Smooth muscle cell of the brain vasculature (primary cell): ENCODE measurements at places on chromosomes 7 and 10.

- no peak for DNase-seq
These were observed 445.0 kb downstream of the PTPRN2 start for GRCh38 chr7:158142657-158143056.

GRCh38 chr10:122297583-122297982 lies 26.5 kb downstream of the BTBD16 start:
- DNase-seq: no peak

DNA sequence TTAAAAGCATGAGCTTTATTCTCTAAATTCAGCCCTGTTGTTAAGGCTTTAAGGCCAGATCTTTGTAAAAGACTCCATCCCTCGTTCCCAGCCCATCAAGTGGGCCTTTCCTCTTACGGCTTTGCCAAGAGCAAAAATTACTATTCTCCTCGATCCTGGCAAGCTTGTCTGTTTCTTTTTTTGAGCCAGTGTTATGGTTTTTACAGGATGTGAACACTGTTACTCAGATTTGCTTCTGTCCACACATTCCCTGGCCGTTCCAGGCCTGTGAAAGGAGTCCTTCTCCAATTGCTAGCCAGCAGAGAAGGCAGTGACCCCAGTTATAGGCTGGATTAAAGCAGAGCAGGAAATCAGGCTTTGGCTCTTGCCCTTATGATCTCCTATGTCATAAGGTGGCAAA lies 47.0 kb upstream of the EPC1 start:
- DNase-seq: no peak

DNA sequence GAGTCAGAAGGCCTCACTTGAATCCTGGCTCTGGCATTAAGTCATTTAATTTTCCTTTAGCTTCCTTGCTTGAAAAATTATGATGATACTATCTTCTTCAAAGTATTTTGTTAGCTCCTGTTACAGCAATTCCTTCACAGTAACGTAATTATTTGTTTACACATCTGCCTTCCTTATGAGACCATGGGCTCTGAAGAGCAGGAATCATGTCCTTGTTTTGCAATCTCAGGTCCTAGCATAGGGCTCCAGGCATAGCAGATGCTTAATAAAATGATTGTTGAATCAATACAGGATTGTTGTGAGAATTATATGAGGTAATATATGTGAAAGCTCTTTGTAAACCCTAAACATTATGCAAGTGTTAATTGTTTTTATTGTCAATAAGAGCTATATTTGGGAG lies 25.5 kb downstream of the KLHDC10 start:
- DNase-seq: no peak

DNA sequence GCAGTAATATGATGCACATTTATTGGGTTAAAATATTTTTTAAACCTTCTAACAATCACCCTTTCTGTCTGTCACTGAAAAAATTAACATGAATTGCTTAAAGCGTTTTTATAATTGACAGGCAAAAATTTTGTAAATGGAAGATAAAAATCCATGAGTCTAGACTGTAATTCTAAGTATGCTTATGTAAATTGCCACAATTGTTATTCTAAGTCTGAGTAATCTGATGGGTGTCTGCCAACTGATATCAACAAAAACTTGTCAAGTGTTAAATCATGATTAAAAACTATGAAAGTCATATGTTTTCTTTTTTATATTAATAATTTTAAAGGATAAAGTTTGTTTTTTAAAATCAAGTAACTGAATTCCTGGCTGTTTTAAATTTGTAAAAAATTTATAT lies 208.2 kb downstream of the CDK14 start:
- DNase-seq: no peak

DNA sequence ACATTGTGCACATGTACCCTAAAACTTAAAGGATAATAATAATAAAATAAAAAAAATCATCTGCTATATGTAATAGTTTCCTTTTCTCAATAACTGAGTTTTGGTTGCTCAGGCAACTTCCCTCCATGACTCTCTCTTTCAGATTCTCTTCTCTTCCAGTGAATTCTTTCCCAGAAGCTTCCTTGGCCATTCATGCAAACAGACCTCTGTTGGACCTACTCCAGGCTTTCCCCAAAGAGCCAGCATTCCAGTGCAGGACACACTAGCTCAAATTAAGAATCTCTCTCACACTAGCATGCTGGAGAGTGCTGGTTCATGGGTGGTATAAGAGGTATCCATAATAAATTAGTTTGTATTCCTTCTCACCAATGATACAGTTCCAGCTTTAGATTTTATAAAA lies 31.0 kb upstream of the ZEB1 start:
- no peak for DNase-seq

- DNase-seq: no peak
These were observed 81.4 kb upstream of the FAM133B start for GRCh38 chr7:92671505-92672169.

DNA sequence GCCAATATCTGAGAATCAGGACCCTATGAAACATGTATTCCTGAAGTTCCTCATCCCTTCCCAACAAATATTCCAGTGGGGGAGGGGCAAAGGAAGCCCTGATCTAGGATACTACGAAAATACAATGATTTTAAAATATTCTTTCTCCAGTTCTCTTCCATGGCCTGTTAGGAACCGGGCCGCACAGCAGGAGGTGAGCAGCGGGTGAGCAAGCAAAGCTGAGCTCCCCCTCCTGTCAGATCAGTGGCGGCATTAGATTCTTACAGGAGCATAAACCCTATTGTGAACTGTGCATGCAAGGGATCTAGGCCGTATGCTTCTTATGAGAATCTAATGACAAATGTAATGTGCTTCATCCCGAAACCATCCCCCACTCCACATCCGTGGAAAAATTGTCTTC lies 370.8 kb downstream of the WDR11 start:
- DNase-seq: no peak

DNA sequence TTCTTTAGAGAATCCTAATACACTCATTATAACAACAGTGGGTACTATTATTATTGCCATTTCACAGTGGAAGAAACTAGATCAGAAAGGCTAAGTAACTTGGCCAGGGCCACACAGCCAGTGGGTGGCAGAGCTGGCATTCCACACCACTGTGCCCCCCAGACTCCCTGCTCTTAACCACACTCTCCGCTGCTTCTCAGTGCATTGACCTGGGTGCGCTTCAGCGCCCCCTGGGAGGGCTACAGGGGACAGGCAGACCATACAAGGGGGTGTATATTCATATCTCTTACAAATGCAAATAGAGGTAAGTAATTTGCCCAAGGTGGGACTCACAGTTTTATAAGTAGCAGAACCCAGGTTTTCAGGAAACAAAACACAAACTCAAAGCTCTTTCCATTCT lies 77.0 kb upstream of the NMT2 start:
- no peak for DNase-seq

DNA sequence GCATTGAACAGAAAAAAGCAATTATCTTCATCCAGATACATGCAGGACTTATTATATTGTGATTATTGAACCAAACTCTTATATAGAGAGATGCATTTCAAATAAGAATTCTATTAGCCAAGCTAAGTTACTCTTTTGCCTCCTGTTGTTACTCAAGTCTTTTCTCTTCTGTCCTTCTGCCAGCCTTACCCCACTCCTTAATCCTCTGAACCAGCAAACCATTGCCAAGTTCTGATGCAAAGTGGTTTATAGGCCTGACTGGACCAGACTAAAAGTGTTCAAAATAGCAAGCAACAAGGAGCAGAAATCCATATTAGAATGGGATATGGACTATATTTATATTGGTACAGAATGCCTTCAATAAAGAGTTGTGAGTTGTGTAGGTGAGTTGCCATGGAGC lies 2.2 kb upstream of the SLC26A4 start:
- DNase-seq: no peak

DNA sequence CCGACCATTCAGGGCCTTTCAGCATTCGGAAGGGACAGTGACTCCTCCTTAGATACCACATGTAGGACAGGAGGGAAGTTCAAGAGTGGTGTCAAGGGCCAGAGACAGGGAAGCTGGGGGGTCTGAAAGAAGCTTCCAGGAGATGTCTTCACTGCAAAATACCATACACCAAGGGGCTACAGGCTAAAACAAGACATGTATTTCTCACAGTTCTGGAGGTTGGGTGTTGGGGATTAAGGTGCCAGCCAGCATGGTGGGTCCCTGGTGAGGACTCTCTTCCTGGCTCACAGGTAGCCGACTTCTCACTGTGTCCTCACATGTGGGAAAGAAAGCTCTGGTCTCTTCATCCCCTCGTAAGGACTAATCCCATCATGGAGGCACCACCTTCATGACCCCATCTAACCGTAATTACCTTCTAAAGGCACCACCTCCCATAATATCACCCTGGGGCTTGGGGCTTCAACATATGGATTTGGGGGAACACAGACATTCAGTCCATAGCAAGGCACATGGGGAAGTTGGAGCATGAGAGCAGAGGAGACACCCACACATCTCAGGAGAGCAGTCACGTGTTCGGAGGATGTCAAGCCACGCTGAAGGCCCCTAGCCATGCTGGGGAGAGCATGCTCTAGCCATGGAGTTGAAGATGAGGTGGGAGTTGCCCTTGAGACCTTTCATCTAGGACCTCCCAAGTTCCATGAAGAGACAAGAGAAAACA lies 73.9 kb upstream of the GDF10 start:
- DNase-seq: no peak

- DNase-seq: no peak
These were observed 256.9 kb upstream of the TPK1 start for GRCh38 chr7:145092766-145093165.

GRCh38 chr10:110865186-110865808 lies 6.4 kb upstream of the PDCD4 start:
- DNase-seq: no peak

DNA sequence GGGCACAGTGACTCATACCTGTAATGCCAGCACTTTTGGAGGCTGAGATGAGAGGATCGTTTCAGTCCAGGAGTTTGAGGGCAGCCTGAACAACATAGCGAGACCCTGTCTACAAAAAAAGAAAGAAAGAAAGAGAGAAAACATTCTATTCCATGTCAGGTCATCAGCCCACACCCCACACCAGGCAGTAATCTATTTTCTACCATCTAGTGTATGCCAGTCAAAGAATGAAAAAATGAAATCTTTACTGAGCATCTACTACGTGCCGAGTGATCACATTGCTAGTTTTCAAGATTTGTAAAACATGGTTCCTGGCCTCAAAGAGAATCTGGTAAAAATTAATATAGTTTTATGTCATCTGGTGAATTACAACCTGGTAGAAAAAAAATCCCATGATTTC lies 3.1 kb upstream of the EPHB4 start:
- no peak for DNase-seq

- no peak for DNase-seq
These were observed 78.5 kb downstream of the ADCY1 start for GRCh38 chr7:45652630-45653029.

DNA sequence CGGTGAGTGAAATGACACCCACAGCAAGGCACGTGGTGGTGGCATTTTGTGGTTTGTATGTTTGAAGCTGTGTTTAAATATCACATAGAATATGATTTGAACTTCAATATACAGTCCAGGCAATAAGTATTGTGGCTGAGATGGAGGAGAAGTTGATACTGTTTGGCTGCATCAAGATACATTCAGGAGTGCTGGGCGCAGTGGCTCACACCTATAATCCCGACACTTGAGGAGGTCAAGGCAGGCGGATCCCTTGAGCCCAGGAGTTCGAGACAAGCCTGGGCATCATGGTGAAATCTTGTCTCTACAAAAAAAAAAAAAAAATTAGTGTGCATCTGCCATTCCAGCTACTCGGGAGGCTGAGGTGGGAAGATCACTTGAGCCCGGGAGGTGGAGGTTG lies 35.2 kb upstream of the NUB1 start:
- DNase-seq: no peak

- DNase-seq: no peak
These were observed 61.4 kb upstream of the ASAH2 start for GRCh38 chr10:50312464-50313437.

GRCh38 chr7:18177815-18178660 lies 150.4 kb upstream of the PRPS1L1 start:
- DNase-seq: no peak

DNA sequence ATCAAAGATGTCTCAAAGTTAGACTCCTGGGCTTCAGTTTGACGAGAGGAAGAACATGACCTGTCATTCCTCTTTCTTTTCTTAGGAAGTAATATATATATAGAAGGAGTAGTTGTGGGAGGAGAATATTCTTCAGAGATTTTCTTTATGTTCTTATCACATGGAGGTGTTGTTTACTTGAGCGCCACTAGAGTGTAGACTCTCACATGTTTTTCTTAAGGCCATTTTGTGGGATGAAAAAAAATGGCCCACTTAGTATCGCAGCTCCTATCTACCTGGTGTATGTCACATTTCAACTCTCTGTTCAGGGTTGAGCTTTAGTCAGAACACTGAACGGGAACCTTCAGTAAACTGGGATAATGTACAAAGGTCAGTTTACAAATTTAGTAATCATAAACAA lies 645.2 kb downstream of the PHTF2 start:
- no peak for DNase-seq

DNA sequence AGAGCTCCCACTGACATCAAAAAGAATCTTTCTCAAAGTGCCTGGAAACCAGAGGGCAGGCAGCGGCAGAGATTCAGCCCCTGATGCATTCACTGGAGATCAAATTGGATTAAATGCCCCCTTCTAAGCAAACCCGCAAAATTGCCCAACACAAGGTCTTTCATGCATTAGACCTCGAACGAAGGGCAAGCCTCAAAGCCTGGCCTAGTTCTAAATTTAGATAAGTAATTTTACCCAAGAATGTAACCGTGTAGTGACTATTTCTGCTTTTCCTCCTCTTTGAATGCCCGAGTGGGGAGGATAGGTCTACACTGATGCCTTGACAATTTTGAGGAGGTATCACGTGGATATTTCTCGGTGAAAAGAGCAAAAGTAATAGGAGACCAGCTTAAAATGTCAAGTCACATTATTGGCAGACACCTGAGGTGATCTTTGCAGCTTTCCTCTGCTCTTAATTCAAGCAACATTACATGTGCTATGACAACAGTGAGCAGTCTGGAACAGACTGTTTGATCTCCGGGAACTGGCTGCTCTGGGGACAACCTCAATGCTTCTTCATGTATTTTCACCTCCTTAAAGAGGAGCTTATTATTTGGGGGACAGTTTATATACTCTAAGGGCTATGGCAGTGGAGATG lies 1263.5 kb upstream of the AUTS2 start:
- no peak for DNase-seq

GRCh38 chr10:97362310-97363033 lies 27.9 kb upstream of the FRAT2 start:
- DNase-seq: no peak

DNA sequence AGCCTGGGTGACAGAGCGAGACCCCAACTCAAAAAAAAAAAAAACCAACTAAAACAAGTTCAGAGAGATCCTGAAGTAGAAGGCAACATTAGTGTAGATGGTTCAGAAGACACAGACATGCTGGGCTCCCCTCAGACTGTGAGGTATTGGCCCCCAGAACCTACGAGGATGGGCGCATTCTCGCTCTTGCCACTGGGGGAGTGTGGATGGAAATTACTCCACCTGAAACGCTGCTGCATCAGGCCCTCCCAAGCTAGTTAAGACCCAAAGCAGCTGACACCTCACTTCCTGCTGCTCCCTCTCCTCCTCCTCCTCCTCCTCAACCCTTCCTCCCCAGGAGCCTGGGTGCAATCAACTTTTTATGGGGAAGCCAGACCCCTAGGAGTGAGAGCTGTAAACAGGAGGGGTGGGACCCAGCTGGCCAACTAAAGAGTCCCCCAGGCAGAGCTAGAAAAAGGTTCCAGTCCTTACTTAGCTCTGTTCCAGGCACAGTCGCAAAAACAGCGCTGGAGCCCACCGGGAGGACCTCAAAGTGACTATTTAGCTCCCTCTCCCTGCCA lies 7.4 kb downstream of the SH3PXD2A start:
- DNase-seq: no peak
